ENCODE measurements at places on chromosomes 16 and 17. TPM values are rescaled to one million over a fixed set of nuclear protein-coding genes. Genes with fewer than 3 reads are reported as not detected.

The HSF5 gene
- 0.47 TPM for total RNA-seq

The RAB11FIP4 gene
- total RNA-seq = 42.0 TPM

The SBK1 gene
- total RNA-seq = 15.9 TPM

The CHST4 gene
- total RNA-seq = not detected

The CFAP52 gene
- total RNA-seq = not detected

The KCNH4 gene
- not detected for total RNA-seq

The CALB2 gene
- not detected for total RNA-seq

GRCh38 chr16:56424791-56425438 is 430 bp downstream of the AMFR start:
- H3K27ac ChIP-seq = no peak overlapping the region
- peaks cover 13% of the 10 kb centered on the region for H3K36me3 ChIP-seq

- no peaks in the 10 kb centered on the region for H3K36me3 ChIP-seq
- H3K4me1 ChIP-seq = no peaks in the 10 kb centered on the region
- no peak within 1 kb of the TSS for H3K27ac ChIP-seq
- no peaks in the 10 kb centered on the region for H3K27me3 ChIP-seq
- H3K4me3 ChIP-seq = no peak within 1 kb of the TSS
Measured at GRCh38 chr16:31135535-31136286, at the start of gene PRSS8. TSS of gene PRSS8 (minus strand) at chr16:31135727. CDS start at chr16:31135498, 229 bp downstream.

GRCh38 chr16:48361540-48362144 is 23.6 kb downstream of the SIAH1 start:
- no peak for DNase-seq
- peaks cover 15% of the 10 kb centered on the region for H3K36me3 ChIP-seq
- H3K4me1 ChIP-seq = peaks cover 31% of the 10 kb centered on the region
- H3K4me3 ChIP-seq = no peak overlapping the region
- no peaks in the 10 kb centered on the region for H3K27me3 ChIP-seq

DNA sequence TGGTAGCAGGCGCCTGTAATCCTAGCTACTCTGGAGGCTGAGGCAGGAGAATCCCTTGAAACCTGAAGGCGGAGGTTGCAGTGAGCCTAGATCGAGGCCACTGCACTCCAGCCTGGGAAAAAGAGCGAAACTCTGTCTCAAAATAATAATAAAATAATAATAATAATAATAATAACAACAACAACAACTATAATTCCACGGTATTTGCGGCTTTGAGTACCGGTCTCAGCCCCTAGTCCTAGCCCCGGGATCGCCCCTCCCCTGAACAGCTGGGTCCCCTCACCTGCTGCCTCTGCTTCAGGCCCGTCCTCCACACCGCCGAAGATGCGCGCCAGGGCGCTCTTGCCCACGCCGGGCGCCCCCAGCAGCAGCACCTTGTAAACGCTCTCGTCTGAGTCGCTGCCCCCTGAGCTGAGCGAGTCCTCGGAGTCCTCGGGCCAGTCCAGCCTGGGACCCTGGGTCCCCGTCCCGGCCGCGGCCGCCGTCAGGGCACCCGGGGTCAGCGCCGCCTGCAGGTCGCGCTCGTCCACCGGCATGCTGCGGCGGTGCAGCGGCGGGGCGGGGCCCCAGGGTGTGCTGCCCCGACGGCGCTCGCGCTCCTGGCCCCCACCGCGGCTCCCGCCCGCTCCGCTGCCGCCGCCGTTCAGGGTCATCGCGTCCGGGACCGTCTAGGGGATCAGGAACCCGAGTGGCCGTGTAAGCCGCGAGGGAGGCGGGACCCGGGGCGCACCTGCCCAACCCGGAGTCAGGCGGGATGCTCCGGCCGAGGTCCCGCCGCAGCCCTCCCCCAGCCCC is 611 bp downstream of the RRAD start:
- DNase-seq = peak; percentile 76
- H3K4me3 ChIP-seq = peak overlapping the region; percentile 69
- peaks cover 16% of the 10 kb centered on the region for H3K4me1 ChIP-seq
- H3K36me3 ChIP-seq = no peaks in the 10 kb centered on the region
- peaks cover 28% of the 10 kb centered on the region for H3K27me3 ChIP-seq
- no peak overlapping the region for H3K27ac ChIP-seq

DNA sequence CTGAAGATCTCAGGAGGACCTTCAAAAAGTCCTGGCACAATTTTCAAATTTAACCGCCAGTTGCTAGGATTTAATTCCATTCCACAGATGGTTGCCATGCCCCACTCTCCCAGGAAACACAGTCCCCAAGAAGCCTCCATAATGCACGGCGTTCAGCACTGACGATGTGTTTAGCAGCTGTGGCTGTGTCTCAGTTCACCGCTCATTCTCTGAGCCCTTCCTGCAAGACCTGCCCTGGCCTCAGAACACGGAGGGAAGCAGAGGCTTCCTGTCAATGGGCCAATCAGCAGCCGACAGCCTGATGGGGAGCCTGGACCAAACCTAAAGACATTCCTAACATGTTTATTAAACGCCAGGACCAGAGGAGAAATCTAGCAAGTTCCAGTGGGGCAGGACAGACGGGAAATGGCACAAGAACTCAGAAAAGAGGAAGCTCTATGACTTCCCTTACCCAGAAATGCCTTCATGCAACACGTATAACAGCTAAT is 4.9 kb downstream of the MYLK3 start:
- peak overlapping the region; percentile 20 for H3K27ac ChIP-seq
- H3K36me3 ChIP-seq = no peaks in the 10 kb centered on the region

- no peak for DNase-seq
- H3K36me3 ChIP-seq = no peaks in the 10 kb centered on the region
- no peak overlapping the region for H3K4me3 ChIP-seq
Measured at GRCh38 chr16:5776876-5777275, 679.3 kb upstream of the EEF2KMT start.

- peaks cover 20% of the 10 kb centered on the region for H3K4me1 ChIP-seq
- H3K4me3 ChIP-seq = no peak overlapping the region
- H3K27ac ChIP-seq = no peak overlapping the region
- no peak for DNase-seq
Measured at GRCh38 chr16:88639231-88640038, 1.1 kb downstream of the IL17C start.

- H3K27ac ChIP-seq = no peak overlapping the region
- H3K27me3 ChIP-seq = no peaks in the 10 kb centered on the region
- H3K4me3 ChIP-seq = no peak overlapping the region
Measured at GRCh38 chr16:49365711-49366509, 7.7 kb upstream of the C16orf78 start.

DNA sequence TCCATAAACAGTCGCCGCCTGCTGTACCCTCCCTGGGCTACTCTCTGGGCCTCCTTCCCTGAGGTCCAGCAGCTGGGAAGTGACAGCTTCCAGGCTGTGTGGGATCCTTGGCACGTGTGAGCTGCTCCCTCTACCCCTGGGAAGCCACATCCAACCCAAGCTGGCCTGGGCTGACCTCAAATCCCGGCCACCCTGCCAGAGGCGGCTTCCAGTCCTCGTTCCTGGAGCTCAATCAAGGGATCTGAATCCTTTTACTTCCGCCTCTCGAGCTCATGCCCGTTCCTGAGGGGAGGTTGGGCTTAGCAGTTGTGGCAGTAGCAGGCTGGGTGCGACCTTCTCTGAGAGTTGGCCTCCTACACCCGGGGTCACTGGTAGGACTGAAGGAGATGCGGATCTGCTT is 82.5 kb downstream of the NETO2 start:
- no peak overlapping the region for H3K27ac ChIP-seq
- no peak overlapping the region for H3K4me3 ChIP-seq
- no peaks in the 10 kb centered on the region for H3K36me3 ChIP-seq
- no peak for DNase-seq
- no peaks in the 10 kb centered on the region for H3K4me1 ChIP-seq

DNA sequence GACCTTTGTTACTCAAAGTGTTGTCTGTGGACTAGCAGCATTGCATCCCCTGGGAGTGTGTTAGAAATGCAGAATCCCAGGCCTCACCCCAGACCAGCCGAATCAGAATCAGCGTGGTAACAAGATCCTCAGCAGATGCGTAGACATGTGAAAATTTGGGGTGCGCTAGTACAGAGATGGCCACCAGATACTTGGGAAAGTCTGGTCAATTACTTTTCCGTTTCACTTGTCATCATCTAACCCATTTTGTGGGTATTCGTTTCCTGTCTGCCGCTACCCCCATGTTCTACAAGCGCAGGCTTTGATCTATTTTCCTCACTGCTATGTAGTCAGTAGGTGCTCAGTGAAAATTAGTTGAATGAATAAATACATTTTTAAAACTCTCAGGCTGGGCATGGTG is 33.1 kb upstream of the HERPUD1 start:
- H3K27me3 ChIP-seq = peaks cover 24% of the 10 kb centered on the region
- H3K27ac ChIP-seq = peak overlapping the region; percentile 31
- H3K4me3 ChIP-seq = peak overlapping the region; percentile 57
- peaks cover 27% of the 10 kb centered on the region for H3K4me1 ChIP-seq

DNA sequence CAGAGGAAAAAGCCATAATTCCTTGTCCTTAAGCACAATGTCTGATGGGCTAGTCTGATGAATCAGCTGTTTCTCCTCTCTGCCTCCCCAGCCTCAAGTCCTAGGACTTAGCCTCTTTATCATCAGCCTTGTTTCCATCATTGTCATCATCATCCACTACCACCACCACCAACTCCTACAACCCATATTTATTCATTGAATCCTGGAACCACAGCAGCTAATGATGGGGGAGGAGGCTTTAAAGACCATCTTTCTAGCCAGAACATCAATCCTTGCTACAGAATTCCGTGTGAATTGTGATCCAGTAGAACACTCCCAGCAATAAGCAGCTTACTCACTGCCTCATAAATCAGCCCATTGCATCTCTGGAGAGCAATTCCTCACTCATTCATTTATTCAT is 97.6 kb upstream of the TMEM132E start:
- peaks cover 25% of the 10 kb centered on the region for H3K27me3 ChIP-seq
- no peaks in the 10 kb centered on the region for H3K36me3 ChIP-seq
- H3K27ac ChIP-seq = no peak overlapping the region
- H3K4me1 ChIP-seq = peaks cover 4% of the 10 kb centered on the region
- DNase-seq = no peak

- H3K4me1 ChIP-seq = peaks cover 3% of the 10 kb centered on the region
- no peaks in the 10 kb centered on the region for H3K27me3 ChIP-seq
- H3K4me3 ChIP-seq = no peak overlapping the region
- H3K36me3 ChIP-seq = peaks cover 20% of the 10 kb centered on the region
- no peak overlapping the region for H3K27ac ChIP-seq
Measured at GRCh38 chr17:32192379-32192778, 50.1 kb downstream of the RHOT1 start.

GRCh38 chr17:44308865-44309264 is 464 bp downstream of the RUNDC3A start:
- peak overlapping the region; percentile 48 for H3K4me3 ChIP-seq
- peaks cover 33% of the 10 kb centered on the region for H3K27me3 ChIP-seq
- peaks cover 13% of the 10 kb centered on the region for H3K4me1 ChIP-seq
- no peaks in the 10 kb centered on the region for H3K36me3 ChIP-seq
- DNase-seq = no peak

DNA sequence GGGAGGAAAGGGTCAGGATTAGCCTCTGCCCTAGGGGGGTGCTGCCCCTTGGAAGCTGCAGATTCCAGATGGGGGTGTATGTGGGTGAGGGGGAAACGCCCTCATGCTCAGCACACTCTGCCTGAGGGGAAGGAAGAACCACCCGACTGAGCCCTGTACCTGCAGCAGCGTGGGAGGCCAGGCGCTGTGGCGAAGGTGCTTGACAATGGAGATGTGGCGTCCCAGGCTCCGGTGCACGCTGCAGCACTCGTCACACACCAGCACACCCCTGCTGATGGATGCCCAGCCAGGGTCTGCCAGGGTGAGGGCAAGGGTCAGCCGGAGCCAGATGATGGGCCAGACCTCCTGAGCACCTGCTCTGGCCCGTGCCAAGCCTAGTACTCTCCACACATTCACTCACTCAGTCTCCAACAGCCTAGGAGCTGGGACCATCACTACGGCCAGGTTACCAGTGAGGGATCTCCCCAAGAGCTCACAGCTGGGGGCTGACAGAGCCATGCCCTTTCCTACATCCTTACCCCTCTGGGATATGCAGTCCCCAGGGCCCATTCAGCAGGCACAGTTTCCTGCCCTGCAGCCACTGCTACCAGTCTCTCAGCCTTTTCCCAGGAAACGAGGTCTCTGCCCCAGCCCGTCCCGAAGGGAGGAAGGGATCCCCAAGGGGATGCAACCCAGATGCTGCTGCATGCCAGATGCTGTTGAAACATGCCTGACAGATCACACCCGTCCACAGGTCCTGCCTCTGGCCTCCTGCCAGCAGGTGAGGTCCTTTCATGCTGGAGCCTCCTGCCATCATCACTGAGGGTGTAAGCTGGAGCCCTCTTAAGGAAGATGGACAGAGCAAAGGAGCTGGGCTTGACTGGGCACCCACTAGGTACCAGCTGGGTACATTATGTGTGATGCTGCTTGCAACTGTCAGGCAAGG is 5.9 kb downstream of the GIT1 start:
- DNase-seq = no peak
- H3K27ac ChIP-seq = peak overlapping the region; percentile 64

DNA sequence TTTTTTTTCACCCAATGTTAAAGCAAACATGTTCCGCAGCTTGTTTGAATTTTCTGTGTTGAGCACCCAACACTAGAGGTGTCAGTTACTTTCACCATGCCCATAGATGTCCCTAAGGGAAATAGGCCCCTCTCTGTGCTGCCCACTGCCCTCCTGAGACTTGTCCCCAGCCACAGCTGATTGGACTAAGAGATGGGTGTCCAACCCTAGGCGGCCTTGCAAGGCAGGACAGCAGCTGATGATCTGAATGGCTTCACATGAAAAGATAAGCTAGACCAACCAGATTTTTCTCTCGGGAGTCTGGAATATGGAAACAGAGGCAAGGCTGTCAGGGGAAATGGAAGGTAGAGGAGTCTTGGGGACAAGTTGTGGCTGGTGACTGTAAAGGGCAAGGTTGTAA is 6.1 kb upstream of the CALB2 start:
- DNase-seq = no peak
- H3K4me1 ChIP-seq = no peaks in the 10 kb centered on the region
- H3K36me3 ChIP-seq = no peaks in the 10 kb centered on the region
- H3K27me3 ChIP-seq = peaks cover 5% of the 10 kb centered on the region

DNA sequence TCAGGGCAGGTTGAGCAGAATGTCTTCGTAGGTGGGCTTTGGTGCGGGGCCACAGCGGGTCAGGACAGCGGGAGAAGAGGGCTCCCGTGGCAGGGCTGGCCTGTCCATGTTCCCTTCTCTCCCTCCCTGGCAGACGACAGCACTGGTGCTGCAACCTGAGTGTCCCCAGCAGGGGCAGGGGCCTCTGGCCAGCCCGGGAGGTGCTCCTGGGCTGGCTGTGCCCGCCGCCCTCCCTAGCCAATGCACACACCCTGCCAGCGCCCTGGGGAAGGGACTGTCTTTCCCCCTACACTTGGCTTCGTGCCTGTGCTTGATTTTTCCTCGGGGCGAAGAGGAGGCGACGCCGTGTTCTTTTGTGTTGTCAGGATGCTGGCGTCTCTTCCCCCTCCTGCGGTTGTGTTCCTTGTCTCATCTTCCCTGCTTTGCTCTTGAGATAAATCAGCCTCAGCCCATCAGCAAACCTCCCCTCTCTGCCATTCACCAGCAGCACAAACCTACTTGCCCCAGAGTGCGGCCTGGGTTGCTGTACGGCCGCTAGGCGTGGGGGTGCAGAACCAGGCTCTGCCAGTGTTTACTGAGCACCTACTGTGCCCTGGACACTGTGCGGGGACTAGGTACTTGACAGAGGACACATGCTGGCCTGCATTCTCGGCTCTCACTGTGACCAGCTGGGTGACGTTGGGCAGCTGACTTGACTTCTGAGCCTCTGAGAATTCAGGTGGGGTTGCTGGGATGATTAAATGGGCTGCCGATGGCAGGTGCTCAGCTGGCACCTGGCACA is 237.3 kb upstream of the CIBAR2 start:
- no peaks in the 10 kb centered on the region for H3K36me3 ChIP-seq
- DNase-seq = no peak
- no peak overlapping the region for H3K27ac ChIP-seq
- no peaks in the 10 kb centered on the region for H3K4me1 ChIP-seq
